ENCODE measurements at places on chromosomes 2 and 18.

DNA sequence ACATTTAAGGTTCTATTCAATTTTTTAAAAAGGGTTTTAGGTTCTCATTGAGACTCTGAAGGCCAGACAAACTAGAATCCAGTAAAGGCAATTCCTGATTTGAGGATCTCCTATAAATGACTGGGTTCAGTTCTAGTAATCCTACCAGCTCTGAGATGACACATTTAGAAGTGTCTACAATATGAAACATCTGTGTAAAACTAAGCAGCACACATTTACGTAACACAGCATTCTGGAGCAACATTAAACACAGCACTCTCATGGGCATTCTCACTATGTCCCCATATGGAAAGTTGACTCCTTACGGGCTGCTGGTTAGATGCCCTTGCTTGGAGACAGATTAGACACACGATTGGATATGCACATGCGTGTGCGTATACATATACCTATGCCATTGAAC is 114.4 kb downstream of the ZNF385B start:
- H3K4me1 ChIP-seq = no peaks in the 10 kb centered on the region
- no peak overlapping the region for H3K27ac ChIP-seq
- no peaks in the 10 kb centered on the region for H3K27me3 ChIP-seq
- DNase-seq = no peak
- no peak overlapping the region for H3K4me3 ChIP-seq
- no peaks in the 10 kb centered on the region for H3K36me3 ChIP-seq

GRCh38 chr2:230184727-230185578 is 34.8 kb downstream of the SP110 start:
- no peaks in the 10 kb centered on the region for H3K4me1 ChIP-seq
- H3K27ac ChIP-seq = no peak overlapping the region
- no peaks in the 10 kb centered on the region for H3K27me3 ChIP-seq
- no peak overlapping the region for H3K4me3 ChIP-seq
- DNase-seq = no peak

- no peak for DNase-seq
- H3K4me3 ChIP-seq = no peak overlapping the region
- H3K36me3 ChIP-seq = peaks cover 14% of the 10 kb centered on the region
- no peak overlapping the region for H3K27ac ChIP-seq
- peaks cover 1% of the 10 kb centered on the region for H3K4me1 ChIP-seq
Observed at GRCh38 chr18:37275237-37275741, 290.3 kb downstream of the CELF4 start.

GRCh38 chr18:6279308-6279707 is 135.4 kb downstream of the L3MBTL4 start:
- H3K27ac ChIP-seq = peak overlapping the region; percentile 24
- peaks cover 5% of the 10 kb centered on the region for H3K36me3 ChIP-seq
- no peak overlapping the region for H3K4me3 ChIP-seq
- no peak for DNase-seq
- H3K4me1 ChIP-seq = peaks cover 7% of the 10 kb centered on the region

DNA sequence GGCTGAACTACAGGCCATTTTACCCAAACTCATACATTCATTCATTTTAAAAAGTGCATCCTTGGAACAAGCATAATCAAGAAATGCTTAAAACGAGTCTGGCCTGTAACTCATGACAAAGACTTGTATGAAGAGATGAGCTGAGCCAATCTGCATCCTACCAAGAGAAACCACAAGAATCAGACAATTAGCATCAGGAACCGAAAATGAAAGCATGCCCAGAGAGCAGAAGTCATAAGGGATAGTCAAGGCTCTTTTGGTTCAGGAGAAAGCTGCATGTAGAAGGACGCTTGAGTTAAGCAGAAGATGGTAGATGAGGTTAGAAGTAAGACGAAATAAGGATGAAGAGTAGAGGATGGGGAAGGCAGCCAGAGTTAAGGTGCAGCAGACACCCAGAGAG is 137.0 kb upstream of the CTNNA2 start:
- no peak overlapping the region for H3K4me3 ChIP-seq
- peaks cover 8% of the 10 kb centered on the region for H3K4me1 ChIP-seq
- H3K27ac ChIP-seq = no peak overlapping the region
- H3K27me3 ChIP-seq = peaks cover 5% of the 10 kb centered on the region

GRCh38 chr18:37425222-37425621 is 140.4 kb downstream of the CELF4 start:
- H3K27me3 ChIP-seq = peaks cover 6% of the 10 kb centered on the region
- peak overlapping the region; percentile 33 for H3K27ac ChIP-seq
- no peaks in the 10 kb centered on the region for H3K36me3 ChIP-seq
- no peak for DNase-seq
- H3K4me3 ChIP-seq = no peak overlapping the region

GRCh38 chr2:70827388-70827787 is 7.0 kb upstream of the CLEC4F start:
- peaks cover 4% of the 10 kb centered on the region for H3K4me1 ChIP-seq
- peaks cover 11% of the 10 kb centered on the region for H3K27me3 ChIP-seq
- no peak overlapping the region for H3K27ac ChIP-seq
- H3K36me3 ChIP-seq = peaks cover 12% of the 10 kb centered on the region
- DNase-seq = no peak
